CD4-positive, alpha-beta T cell (primary cell): ENCODE measurements at places on chromosomes 11 and 22. TPM values are rescaled to one million over a fixed set of nuclear protein-coding genes. Genes with fewer than 3 reads are reported as not detected.

DNA sequence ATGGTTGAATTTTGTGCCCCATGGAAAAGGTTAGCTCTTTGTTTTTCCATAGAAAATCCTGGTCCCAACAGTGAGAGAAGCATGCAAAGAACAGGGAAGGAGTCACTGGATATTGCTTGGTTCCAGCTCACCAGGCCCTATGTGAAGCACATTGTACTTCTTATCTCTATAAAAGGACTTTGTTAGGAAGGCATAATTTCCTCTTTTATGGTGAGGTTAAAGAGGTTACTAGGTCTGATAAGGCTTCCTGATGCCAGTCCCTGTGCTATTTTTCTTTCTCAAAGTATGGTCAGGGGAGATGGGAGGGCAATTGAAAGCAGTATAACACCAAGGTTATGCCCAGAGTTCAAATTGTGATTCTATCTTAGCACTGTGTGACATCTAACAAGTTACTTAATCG is 162.6 kb downstream of the KIF18A start:
- DNase-seq, result no peak

- DNase-seq, result no peak
Measured at GRCh38 chr11:68831124-68831523, 10.6 kb downstream of the CPT1A start.

- DNase-seq, result no peak
Measured at GRCh38 chr22:43216738-43217137, 29.8 kb upstream of the TTLL12 start.

GRCh38 chr22:24554313-24555164 is at the start of gene GUCD1:
Gene GUCD1, minus strand, starts transcription at chr22:24555138. Its CDS starts 147 bp downstream, at chr22:24554991.
- no peak for DNase-seq

DNA sequence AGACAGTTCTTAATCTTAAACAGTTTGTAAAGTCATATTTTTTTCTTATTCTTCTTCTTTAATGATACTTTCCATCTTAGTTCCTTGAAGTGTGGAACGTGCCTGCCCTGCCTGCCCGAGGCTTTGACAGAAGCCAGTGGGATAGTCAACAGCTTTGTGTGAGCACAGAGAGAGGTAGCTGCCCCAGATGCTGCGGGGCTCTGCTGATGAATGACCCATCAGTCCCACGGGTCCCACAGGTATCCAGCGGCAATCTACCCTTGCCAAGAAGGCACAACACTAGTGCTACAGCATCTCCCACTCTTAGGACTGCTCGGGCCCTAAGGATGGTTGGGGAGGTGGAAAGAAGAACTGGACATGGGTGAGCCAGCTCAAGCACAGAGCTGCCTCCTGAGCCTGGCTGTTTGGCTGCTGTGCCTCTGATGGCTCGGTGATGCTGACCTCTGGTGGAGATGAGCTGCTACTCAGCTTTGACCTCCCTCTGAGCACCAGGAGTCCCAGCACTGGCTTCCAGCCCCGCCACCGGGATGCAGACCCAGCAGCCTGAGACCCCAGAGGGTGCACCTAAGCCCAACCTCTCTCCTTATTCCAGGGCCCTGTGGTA is 11.8 kb upstream of the APLNR start:
- no peak for DNase-seq

CCDC87 gene
- total RNA-seq, result 0.25 TPM

MYOD1 gene
- total RNA-seq, result not detected

TRMU gene
- total RNA-seq, result 65.2 TPM
